Stimulated activated CD8-positive, alpha-beta memory T cell treated with anti-CD3 and anti-CD28 coated beads, Interleukin-7, amount 100 ng/mL, for 1 hour (primary cell): ENCODE measurements at places on chromosomes 6 and 20.

GRCh38 chr6:13261464-13261994, 66.8 kb downstream of the TBC1D7 start:
- no peak for DNase-seq

DNA sequence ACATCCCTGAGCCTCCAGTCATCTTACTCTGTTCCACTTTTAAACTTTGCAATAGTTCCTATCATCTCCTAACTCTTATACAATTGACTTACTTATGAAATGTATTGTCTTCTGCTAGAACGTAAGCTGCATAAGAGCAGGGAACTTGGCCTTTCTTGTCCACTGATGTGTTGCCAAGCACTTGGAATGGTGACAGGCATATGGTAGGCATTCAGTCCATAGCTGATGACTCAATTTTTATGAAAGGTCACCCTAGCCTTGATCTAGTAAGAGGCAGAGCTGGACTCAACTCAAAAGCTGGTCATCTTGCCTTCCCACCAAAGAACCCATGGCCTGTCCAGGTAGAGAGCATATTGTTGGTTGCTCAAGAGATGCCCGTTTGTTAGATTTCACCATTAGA, 82.4 kb upstream of the FAM184A start:
- no peak for DNase-seq

DNA sequence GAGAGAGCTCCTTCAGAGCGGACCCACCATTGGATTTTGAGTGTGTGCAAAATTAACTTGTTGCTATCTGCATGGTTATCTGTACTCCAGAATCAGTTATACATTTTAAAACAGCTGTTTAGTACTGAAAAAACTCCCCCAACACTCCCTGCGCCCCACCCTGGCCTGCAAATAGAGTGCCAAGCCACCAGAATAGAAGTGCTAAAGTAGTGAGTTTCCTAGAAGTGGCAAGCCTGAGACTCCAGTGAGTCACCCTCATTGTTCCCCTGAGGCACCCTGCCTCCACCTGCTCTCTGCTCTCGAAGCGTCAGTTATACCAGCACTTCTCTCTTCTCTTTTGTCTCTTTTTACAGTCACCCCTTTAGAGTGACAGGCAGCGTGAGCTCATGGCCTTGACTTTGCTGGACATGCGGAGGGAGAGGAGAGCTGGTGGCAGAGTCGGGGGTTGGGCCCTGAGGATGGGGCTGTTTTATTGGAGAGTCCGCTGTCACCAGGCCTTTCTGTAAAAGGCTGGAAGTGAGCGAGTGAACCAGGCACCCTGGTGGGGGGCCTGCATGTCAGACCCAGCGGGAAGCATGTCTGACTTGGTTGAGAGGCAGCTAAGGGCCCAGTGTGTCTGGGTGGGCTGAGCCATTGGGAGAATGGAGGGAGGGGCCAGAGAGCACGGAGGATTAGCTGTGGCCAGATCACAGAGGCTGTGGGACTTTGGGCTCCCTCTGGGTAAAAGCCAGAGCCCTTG, 10.4 kb downstream of the IGF2R start:
- peak; percentile 52 for DNase-seq

DNA sequence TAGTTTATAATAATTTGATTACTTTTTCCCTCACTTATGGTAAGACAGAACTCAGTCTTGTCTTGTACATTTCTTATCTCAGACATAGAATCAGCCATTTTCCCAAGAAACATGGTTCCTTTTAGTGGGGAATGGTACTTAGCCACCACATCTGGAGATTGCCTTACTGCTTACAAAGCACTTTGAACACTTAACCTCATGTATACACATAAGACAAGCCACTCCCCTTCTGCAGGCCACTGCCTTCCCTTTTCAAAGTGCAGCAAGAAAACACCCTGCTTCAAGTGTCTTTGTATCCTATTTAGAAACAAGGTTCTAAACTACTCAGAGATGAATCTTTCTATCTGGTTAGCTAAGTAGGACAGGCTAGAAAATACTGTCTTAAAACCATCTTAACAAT, 159.2 kb downstream of the UBE3D start:
- DNase-seq = no peak

- no peak for DNase-seq
Measured at GRCh38 chr6:170448317-170448716, 104.8 kb downstream of the PSMB1 start.

- DNase-seq = no peak
Measured at GRCh38 chr20:51525241-51526105, 17.0 kb downstream of the NFATC2 start.

- DNase-seq = no peak
Measured at GRCh38 chr6:165249808-165250207, 59.6 kb downstream of the C6orf118 start.

DNA sequence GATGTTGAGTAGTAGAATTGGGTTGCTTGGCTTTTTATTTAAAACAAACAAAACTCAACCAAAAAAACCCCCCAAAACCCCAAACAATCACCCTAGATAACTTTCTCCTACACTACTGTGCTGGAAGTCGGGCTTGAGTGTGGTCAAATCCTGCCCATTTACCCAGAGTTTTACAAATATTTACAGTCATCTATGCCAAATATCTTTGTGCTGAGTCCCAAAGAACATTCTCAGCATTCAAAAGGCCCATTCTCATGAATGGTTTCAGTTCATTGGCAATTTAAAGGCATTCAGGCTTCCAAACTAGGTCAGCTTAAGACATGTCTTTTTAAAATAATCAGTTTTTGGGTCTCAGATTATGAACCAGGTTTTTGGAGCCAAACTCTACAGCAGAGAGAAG, 1.8 kb downstream of the RNF144B start:
- DNase-seq = no peak

GRCh38 chr6:14292119-14292518, 174.5 kb downstream of the CD83 start:
- no peak for DNase-seq

- no peak for DNase-seq
Measured at GRCh38 chr20:63641146-63641791, 12.0 kb downstream of the STMN3 start.

DNA sequence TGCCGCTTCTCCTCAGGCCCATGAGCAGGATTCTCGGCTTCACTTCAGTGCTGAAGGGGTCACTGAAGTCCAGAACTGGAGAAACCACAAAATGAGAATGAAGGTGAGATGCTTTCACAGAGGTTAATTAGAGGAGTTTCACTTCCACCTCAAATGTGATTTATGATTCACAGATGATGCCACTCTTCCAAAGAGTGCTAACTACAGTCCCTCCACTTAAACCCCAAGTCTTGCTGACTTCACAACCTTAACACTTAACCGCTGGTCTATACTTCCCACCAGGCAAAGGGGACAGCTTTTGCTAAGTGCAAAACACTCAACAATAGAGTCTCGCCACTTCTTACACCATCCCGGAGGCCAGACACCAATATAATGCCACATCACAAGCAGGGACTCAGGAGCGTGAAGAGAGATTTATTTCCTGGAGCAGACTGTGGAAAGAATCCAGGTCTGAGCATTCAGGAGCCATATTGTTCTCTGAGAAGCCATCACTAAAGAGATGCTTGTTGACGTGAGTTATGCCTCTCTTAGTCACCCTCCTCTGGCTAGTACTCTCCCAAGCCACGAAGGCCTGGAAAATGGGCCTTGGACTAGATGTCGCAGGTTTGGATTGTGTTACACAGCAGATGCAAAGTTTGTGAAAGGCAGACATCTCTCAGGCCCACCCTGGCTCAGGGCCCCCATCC, 24.4 kb downstream of the RRAGD start:
- DNase-seq = no peak

GRCh38 chr6:106872049-106872448, 102.5 kb downstream of the CD24 start:
- DNase-seq = no peak

DNA sequence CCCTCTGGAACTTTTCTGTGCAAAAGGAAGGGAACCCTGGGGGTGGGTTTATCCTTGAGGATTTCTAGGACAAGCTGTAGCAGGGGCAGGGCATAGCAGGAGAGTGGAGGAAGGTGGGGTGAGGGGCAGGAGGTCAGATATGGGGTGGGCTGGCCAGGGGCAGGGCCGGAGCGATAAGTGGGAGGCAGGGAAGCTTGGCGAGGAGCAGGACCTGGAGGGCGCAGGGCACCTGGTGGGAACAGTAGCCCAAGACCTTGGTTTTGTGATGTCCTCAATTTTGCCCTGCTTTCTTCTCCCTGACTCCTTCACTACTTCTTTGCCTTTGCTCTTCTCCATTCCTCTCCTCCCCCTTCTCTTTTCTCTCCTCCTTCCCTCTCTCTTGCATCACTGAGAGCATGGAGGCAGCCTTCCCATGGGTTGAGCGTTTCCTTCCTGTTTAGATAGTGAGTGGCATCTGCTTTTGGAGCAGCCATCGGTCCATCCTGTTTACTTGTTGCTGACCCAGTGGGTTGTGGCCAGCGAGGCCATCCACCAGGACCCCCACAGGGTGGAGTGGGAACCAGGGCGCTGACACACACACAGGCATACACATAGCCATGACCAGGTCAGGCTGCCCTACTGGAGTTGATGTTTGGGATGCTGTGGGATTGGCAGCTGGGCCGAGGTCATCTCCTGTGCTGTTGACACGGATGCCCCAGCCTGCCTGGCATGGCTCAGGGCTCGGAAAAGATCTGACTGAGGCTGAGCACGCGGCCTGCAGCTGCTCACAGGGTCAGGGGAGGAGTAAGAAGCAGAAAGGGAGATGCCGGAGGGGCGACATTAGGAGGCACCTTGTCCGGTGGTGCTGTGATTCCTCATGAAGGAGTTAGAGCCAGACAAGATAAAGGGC, 121.0 kb upstream of the RNF24 start:
- DNase-seq = no peak

DNA sequence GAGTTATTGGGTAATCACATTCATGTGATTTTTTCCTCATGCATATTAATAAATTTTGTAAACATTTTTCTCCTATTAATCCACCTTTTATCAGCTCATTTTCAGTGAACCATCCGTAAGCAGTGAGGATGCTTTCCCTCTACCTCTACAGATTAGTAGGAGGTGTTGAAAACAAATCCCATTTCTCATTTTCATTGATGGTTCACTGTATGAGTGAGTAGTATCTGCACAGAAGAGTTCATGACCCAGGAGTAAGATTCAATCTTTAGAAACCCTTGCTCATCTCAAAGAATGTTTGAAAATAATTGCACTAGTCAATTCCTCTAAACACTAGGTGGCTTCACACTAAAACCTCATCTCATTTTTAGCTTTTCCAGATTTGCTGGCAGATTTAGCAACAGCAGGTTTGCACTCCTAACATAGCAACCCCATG, 440.0 kb downstream of the HAO1 start:
- DNase-seq = no peak

DNA sequence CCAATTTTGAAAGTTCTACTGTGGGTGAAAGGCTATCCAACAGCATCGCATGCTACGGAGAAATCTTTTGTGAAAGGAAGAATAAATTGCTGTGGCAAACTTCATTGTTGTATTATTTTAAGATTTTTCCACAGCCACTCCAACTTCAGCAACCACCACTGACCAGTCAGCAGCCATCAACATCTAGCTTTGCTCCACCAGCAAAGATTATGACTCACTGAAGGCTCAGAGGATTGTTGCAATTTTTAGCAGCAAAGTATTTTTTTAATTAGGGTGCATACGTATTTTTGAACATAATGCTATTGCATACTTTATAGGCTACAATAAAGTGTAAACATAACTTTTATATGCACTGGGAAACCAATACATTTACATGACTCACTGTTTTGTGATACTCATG, 493.5 kb downstream of the TFAP2A start:
- DNase-seq = no peak

DNA sequence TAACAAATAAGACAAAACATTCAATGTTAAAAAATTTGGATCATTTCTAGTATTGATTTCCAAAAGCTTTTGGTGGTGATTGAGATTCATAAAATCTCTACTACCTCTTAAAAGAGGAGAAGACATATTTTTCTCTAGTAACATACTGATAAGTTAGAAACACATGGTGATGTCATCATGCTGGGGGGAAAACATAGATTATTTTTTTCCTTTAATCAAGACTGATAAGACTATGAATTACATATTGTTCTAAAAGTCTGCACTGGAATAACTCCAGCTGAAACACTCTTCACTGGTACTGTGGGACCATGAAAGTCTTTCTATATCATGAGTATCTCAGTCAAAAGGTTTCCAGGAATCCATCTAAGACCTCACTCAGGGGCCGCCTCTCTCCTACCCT, 515.8 kb downstream of the PRKN start:
- no peak for DNase-seq

- DNase-seq = no peak
Measured at GRCh38 chr6:135179372-135179771, 1.7 kb upstream of the MYB start.

DNA sequence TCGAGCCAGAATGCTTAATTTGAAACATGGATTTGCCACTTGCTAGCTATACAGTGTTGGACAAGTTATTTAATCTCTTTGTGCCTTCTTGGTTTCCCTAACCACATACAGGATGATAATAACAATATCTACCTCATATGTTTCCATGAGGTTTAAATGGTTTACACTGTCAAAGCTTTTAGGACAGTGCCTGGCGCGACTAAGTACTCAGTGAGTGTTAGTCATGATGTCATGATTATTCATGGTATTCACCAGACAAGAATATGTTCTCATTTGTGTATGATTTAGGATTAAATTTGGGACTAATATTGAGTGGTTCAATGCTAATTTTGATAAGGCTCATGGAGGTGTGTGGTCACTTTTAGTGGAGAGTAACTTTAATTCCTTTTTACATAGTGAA, 167.4 kb downstream of the EYA4 start:
- DNase-seq = no peak

DNA sequence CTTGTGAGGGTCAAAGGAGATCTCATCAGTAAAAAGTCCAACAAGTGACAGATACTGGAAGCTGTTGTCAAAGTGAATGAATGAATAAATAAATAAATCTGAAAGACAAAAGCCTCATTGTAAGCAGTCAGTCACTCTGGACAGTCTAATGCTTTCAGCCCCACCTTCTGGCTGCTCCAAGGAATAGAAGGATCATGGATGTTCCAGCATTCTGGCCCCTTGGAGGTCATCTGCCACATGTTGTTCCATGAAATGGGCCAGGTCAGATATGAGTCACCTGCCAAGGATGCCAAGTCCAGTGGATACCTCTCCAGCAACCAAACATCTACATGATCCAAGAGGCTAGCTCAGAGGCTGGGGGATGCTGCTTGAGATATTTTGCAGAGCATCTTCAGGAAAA, 185.6 kb downstream of the BMP7 start:
- DNase-seq = no peak

GRCh38 chr6:251920-252319, 40.4 kb upstream of the DUSP22 start:
- DNase-seq = no peak

DNA sequence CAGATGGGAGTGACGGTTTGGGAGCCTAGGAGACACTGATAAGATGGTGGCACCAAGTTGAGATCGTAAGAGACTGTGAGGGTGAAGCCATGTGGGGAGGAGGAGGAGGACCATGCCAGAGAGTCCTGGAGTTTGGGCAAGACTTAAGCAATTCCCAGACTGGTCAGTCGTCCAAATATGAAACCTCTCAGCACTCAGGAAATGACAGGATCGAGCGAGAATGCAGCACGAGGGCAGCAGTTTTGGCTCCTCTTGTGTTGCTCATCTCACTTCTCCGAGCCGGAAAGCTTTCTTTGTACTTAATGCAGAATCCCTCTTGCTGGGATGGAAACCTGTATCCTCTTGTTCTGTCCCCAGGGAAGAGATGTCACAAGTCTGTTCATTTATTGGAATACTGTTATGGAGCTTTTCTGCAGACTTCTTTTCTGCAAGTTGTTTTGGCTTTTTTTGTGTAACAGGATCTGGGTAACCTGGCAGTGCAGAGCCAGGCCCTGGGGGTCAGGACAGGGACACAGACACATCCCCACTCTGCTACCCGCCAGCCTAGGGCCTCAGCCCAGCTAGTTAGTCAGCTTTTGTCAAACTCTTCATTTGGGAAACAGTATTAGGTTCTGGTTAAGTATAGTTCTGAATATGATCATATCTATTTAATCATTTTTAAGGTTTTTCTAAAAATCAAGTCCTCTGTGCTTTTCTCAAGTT, 34.3 kb downstream of the FNDC1 start:
- DNase-seq = no peak
